ENCODE measurements at places on chromosomes 12 and 14.

DNA sequence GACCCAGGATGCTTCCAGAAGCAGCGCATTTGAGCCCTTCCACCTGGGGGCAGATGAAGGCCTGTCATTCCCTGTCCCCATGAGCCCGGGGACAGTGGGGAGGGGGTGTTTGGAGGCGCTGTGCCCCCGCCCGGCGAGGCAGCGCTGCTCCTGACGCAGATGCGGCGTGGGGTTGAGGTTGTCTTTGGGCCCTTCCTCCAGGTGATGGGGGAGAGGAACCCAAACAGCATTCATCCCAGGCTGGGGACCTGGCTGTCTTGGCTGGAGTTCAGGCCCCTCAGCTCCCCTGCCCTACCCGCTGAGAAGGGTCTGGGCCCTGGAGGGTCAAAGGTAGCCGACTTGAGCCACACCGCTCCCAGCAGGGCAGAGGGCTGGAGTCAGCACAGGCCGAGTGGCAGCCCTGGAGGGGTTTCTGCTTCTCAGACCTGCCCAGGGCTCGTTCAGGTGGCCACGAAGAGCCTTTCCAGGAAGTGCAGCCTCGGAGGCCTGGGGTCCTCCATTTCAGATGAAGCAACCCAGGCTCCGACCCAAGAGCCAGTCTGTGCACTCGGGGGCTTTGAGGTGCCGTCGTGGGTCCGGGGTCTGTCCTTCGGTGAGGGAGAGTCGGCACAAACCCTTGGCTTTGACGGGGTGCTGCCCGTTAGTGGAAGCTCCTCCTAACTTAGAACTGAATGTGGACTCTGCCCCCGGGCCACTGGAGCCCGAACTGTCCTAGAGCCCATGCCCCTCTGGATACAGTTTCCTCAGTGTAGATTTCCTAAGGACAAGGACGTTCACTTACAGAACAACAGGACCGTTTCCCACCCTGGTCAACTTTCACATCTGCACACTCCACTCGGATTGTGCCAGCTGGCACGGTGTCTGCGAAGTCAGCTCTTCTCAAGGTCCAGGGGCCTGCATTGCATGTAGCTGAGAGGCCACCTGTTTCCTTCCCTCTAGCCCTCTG is 16.1 kb downstream of the ACADS start:
- no peak for DNase-seq

DNA sequence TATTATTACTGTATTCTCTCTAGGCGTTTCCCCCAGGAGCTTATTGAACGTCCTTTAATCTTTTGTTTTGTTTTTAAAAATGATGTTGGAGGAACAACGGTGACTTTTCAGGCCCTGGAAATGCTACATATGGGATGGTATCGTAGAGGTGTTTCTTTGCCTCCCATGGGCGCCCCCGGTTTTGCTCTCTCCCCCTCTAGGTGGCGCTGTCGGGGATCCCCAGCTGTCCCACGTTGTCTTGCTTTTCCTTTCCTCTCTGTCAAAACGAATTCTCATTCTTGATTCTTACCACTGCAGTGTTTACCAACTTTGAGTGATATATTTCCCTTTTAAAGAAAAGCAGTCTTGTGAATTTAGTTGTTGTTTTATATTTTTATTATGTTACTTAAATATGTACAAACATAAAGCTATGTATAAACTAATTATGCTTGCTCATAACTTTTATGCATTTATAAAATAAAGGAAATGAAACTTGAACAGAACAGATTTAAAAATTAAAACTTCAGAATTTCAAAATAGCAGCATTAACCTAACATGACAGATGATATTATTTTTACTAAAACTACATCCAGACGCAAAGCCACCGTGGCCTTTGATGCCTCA is 171.9 kb downstream of the RGS6 start:
- DNase-seq, result peak; percentile 69

DNA sequence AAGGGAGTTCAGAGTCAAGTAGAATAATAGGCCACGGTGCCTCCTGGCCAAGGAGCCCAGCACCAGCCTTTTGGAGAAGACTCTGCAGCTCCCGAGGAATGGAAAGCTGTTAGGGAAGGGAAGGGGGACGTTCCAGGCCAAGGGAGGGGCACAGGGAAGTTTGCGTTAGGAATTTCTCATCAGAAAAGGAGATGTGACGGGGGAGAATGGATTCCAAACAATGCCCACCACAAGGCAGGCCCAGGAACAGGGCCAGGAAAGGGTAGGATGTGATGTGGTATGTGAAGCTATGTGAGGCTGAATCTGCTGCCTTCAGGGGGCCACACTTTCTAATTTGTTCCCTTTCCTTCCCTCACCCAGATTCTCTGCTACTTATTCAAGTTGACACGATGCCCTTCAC is 46.0 kb downstream of the DGLUCY start:
- DNase-seq, result no peak

DNA sequence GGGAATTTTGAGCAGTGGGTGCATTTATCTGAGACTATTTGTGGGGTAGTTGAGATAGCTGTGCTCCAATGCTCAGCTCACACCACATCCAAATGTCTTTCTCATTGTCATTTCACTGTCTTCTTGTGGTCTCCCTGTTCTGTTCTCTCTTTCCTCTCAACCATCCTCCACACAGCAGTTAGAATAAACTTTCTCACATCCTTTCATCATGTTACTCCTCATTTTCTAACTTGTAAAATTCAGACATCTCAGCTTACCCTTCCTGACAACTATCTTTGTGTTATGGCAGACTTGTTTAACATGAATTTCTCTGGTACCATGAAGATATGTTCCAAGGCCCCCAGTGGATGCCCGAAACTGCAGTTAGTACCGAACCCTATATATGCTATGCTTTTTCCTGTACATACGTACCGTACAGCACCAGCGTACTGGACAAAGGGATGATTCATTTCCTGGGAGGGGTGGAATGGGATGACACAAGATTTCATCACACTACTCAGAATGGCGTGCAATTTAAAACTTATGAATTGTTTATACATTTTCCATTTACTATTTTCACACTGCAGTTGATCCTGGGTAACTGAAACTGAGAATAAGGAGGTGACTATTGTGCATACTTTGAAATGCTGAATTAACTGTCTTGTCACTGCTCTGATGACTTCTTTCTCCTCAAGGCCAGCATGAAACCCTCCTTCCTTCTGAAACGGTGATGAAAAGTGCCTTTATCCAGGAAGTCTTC is 177.1 kb upstream of the SLC38A2 start:
- DNase-seq, result peak; percentile 79

DNA sequence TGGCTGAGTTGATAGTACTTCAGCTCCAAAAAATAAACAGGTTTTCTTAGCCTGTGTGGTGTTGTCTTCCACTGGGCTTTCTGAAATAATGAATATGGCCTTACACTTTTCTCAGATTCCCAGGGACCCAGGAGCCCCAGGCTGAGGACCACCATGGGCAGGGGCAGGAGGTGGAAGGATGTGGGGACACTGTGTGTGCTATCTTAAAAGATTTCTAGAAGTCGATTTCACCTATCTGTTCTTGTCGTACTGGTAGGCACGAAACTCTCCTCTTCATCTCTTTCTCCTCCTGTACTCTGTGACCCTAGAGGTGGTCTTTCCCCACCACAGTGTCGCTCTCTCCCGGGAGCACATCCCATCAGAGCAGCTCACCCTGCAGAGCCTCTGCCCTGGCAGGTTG is 107.7 kb upstream of the FKBP4 start:
- DNase-seq, result peak; percentile 40

DNA sequence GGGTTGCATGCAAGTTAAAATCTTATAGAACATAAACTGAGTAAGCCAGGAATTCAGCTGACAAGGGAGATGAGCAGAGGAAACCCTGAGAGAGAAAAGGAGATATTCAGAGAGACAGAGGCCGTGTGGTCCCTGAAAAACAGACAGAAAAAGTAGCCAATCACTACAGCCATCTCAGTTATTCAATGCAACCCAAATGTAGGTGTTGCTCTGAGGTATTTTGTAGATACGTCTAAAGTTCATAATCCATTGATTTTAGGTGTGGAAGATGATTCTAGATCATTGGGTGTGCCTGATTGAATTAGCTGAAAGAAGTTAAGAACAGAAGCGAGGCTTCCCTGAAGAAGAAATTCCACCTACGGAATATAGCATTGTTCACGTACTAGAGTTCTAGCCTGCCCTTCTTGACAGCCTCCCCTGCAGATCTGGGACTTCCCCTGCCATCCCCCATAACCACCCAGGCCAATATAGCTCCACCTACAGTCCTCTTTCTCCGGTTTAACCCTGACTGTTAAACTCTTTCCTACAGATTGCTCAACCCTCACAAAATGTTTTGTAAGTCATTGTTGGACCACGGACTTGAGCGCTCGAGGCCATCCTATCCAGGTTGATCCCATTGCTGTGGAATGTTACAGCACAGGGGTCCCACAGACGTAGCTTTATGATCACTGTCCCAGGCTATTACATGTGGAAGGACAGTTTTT is 21.7 kb downstream of the AICDA start:
- DNase-seq, result no peak

DNA sequence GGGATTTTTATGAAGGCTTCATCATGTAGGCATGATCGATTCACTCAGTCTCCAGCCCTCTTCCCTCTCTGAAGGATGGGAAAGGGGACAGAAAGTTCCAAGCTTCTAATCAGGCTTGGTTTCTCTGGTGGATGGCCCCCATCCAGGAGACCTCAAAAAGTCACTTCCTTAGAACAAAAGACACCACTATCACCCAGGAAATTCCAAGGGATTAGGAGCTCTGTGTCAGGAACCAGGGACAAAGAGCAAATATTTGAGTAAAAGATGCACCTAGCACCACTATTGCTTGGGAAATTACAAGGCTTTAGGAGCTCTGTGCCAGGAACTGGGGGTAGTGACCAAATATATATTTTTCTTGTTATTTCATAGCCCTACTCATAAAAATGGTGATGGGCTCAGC is 33.6 kb upstream of the TMX1 start:
- DNase-seq, result no peak

GRCh38 chr12:96872961-96873360 is 34.1 kb upstream of the NEDD1 start:
- no peak for DNase-seq

Data from activated CD8-positive, alpha-beta memory T cell treated with anti-CD3 and anti-CD28 coated beads for 24 hours (primary cell).